GM23248 (cell line): ENCODE measurements at places on chromosomes 7 and 10.

GRCh38 chr7:54689394-54690049, 69.5 kb downstream of the SEC61G start:
- DNase-seq: no peak

DNA sequence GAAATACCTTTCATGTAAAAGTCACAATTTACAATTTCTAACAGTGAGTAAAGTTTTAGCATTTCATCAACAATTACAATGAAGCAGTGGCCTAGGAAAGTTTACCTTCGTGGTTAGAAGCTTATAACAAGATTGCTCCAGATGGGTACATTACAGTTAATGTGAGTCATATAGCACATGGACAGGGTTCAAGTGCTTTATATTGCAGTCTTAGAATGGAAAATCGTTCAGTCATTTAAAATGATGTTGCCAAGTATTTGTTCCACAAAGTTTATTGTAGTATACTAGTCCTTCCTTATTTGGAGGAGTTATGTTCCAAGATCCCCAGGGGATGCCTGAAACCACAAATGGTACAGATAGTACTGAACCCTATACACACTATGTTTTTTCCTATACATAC, 174.6 kb upstream of the TARP start:
- DNase-seq: peak; percentile 51

DNA sequence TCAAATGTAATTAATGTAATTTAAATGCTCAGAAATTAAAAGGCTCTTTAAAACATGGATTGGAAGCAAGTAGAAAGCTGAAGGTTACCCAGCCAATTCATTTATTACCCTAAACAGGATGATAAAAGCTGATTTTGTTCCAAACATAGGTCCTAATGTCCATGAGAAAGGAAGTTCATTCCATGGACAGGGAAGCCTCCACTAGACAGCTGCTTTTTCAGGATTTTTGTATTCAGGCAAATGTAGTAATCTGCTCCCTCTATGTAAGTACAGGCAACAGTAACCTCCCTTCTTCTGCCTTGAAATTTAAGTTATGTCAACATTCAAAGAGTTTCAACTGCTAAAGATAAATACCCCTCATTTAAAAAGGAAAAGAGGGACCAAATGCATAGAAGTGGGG, 123.0 kb upstream of the WNT16 start:
- DNase-seq: no peak

DNA sequence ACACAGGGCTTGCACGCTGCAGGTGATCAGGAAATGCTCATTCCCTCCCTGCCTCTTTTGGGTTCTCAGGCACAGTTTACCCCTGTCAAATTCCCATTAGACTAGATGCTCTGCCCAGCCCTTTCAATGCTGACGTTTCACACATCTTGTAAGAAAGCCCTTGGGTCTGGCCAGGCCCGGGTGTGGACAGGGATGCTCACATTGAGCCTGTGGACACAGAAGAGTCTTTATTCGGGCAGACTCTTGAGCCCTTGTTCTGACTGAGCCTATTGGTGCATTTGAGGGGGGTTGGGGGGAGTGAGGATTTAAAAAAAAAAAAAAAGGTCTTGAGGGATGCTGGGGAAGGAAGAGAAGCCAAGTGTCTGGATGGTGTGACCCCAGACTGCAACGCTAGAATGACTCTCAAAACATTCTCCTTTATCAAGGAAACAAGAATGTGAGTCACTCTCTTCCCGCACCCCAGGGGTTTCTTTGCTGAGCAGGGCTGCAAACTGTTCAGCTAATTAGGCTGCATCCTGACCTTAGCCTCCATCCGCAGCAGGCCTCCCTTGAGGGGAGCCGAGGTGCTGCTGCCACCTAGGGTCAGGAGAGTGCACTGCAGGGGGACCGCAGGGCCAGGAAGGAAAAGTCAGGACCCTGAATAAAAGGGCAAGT, 53.6 kb upstream of the TMEM72 start:
- DNase-seq: peak; percentile 81

- DNase-seq: peak; percentile 69
Measured at GRCh38 chr10:124743191-124744101, 732 bp downstream of the FAM53B start.

GRCh38 chr10:131568866-131569265, 257.3 kb upstream of the TCERG1L start:
- DNase-seq: no peak

- DNase-seq: peak; percentile 98
Measured at GRCh38 chr10:24920907-24921881, 31.2 kb downstream of the PRTFDC1 start.

DNA sequence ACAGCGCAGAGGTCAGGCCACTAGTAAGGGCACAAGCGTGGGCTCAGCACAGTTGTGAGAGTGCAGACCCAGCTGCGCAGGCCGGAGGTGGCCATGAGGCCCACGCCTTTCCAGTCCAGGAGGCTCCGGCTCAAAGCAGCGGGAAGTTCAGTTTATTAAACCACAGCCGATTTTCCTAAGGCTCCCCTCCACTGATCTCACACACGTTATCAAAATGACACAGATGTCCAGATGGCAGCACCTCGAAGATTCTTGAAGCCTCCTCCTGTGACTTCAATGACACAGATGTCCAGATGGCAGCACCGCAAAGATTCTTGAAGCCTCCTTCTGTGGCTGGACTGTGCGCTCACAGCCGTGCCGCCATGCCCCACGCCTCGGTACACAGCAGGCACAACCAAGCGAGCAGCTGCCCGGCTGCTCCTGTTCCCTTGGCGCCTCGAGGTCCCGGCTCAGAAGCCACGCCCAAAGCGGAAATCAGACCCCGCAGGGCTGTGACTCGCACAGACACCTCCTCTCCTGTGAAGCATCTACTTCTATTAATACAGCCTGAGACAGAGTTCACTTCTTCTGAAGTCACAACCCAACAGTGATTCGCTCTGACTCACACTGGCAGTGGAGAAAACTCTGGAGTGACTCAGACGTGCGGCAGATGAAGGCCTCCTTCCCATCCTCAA, 122.7 kb downstream of the MAD1L1 start:
- peak; percentile 97 for DNase-seq

DNA sequence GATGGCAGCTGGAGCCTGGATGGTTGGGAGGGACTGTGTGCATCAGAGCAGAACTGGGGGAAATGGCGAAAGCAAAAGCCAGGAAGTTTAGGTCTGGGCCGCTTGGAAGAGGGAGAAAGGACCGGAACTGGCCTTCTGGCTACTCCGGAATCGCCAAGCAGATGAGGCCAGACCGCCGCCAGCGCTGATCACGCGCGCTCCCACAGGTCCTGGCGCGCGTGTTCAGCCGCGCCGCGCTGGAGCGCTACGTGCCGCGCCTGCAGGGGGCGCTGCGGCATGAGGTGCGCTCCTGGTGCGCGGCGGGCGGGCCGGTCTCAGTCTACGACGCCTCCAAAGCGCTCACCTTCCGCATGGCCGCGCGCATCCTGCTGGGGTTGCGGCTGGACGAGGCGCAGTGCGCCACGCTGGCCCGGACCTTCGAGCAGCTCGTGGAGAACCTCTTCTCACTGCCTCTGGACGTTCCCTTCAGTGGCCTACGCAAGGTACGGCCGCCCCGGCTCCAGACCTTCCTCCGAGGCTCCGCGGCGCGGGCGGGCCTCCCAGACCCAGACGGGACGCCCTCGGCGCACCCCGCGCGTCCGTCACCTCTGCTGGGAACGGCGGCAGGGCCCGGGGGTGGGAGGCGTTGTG, 2.0 kb downstream of the CYP26C1 start:
- DNase-seq: peak; percentile 70

- no peak for DNase-seq
Measured at GRCh38 chr7:102416406-102416805, 17.0 kb upstream of the ORAI2 start.
